ENCODE measurements at places on chromosomes 6 and 20.

GRCh38 chr6:44806656-44807055, 419.1 kb downstream of the CDC5L start:
- no peak for ATAC-seq

- no peak for ATAC-seq
Observed at GRCh38 chr6:1995636-1996035, 249.8 kb downstream of the GMDS start.

- ATAC-seq = no peak
Observed at GRCh38 chr6:147595961-147596360, 87.5 kb downstream of the SAMD5 start.

DNA sequence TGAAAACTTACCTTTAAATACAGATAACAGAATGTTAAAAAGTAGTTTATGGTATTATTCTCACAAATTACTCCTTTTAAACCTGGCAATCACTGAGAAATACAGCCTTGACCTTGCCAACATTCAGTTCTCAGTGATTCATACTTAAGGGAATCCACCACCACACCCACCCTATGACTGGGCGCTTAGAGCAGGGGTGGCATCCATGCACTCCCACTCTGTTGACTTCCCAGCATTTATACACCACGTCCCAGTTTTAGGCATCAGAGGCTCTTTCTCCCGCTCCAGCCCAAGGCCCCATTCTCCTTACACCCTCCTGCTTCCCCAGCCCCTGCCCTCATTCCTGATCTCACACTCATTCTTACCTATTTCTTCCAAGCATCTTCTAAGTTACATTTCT, 16.3 kb downstream of the TRAF3IP2 start:
- ATAC-seq = peak; percentile 87

- ATAC-seq = no peak
Observed at GRCh38 chr6:36056178-36056577, 28.6 kb downstream of the MAPK14 start.

DNA sequence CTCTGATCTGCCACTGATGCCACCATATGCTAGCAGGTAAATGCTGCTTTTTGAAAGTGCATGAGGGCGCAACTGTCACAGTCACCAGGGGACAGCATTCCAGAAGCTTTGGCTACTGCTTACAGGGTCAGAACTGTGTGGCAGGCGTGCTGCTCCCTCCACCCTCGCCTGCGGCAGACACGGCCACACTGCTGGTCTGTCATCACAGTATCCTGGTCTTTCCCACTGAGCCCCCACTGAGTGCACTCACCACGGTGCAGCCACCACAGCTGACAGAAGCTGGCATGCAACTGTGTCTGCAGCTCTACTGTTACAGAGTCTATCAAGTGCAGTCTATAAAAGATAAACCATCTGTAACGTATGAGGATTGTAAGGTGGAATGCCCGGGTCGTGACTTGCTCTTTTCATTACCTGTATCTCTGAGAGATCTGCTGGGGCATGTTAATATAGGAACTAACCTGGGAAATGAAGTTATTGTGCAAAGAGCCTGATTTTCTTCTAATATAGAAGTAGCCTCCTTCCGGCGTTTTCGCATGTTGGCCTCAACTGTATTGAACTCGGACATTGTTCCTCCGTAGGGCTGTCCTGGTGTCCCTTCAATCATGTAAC, 24.5 kb downstream of the GCLC start:
- ATAC-seq = peak; percentile 31

- no peak for ATAC-seq
Observed at GRCh38 chr6:139030228-139030963, 1.9 kb downstream of the ABRACL start.
